ENCODE measurements at places on chromosomes 1 and 21.

DNA sequence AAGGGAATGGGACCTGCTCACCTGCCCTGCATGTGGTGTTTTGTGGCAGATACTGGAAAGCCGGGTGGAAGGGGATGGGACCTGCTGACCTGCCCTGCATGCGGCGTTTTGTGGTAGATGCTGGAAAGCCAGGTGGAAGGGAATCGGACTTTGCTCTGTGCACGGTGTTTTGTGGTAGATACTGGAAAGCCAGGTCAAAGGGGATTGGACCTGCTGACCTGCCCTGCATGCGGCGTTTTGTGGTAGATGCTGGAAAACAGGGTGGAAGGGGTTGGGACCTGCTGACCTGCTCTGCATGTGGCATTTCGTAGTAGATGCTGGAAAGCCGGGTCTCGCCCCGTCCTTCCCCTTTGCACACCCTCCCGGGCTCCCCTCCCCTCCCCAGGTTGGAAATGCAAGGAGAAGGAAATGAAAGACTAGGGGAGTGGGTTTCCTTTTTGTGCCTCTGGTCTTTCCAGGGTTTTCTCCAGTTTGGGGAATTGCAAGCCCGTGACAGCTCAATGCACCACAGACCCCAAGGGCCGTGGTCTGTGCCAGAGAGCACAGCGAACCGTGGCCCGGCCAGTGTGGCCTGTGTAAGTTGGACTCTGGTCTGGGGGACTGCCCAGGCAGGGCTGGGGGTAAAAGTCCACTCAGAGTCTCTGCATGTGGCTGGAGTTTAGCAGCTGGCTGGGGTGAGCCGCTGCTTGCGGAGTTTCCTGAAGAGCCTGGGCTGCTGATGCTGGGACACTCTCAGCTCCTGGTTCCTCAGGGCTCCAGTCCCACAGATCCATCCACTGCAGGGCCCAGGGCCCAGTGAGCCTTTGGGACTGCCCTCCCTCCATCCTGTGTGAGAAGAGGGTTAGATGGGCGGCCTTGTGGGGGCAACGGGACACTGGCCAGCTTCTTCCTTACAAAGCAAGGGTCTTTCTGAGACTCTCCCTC is 105.5 kb downstream of the CRYAA start:
- no peak for DNase-seq

- DNase-seq: no peak
Measured at GRCh38 chr1:115164940-115165705, 75.8 kb upstream of the TSPAN2 start.

- no peak for DNase-seq
Measured at GRCh38 chr21:34913811-34914210, 135.3 kb downstream of the RUNX1 start.

DNA sequence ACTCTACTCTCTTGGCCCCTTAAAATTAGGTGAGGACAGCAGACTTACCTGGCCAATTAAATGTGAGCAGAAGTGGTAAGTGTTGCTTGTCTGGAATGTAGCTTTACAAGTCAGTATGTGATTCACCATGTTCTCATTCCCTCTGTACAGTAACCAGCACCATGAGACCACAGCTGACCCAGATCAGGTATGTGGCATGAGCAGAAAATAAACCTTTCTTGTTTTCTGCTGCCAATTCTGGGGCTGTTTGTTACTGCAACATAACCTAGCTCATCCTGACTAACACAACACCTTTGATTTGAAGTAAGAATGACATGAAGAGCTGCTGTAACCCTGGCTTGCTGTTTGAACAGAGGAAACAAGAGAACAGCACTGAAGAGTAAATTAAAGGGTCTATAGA is 24.9 kb downstream of the ITPKB start:
- DNase-seq: no peak

- DNase-seq: no peak
Measured at GRCh38 chr1:201395936-201396335, 3.2 kb downstream of the LAD1 start.

DNA sequence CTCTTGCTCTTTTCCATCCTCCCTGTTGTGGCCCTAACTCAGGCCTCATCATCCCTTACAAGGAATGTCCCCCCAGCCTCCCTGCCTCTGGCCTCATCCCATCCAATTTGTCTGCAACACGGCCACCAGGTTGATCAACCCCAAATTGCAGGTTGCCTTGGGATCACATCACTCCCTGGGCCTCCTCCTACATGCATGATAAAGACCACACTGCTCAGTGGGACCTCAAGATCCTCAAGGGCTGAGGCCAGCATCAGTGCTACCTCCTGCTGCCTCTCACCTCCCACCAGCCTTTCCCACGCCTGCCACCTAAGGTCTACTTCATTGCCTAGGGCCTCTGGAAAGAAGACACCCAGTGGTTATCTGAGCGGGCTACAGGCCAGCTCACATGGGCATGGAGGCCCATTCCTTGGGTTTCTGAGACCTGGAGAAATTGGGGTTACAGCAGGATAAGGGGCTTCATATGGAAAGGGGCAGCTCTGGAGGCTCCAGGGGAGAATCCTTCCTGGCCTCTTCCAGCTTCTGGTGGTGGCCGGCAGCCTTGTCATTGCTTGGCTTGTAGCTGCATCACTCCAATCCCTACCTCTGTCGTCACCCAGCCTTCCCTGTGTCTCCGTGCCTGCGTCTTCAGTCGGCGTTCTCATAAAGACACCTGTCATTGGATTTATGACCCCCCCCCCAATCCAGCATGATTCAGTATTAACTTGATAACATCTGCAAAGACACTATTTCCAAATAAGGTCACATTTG is 60.5 kb downstream of the KLHDC7A start:
- DNase-seq: no peak

DNA sequence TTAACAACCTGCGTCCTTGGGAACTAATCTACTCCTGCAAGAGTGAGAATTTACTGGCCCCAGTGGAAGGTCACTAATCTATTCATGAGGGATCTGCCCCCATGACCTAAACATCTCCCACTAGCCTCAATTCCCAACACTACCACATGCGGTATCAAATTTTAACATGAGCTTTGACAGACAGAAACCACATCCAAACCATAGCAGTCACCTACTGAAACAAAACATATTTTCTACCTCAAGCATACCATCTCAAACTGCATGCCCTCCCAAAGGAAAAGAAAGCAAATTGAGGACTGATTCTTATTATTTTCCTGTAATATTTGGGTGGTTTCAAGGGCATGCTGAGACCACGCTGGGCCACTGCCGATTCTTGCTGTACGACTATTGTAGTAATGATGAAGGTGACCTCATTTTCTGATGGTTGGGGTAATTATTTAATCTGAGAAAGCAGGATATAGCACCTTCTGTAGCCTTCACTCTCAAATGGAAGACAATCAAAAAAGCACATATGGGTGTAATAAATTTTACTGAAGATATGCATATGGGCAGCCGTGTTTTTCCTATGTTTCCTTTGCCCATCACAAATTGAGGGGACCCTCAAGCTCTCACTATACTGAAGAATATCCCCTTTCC is 13.2 kb upstream of the GBP5 start:
- DNase-seq: no peak

DNA sequence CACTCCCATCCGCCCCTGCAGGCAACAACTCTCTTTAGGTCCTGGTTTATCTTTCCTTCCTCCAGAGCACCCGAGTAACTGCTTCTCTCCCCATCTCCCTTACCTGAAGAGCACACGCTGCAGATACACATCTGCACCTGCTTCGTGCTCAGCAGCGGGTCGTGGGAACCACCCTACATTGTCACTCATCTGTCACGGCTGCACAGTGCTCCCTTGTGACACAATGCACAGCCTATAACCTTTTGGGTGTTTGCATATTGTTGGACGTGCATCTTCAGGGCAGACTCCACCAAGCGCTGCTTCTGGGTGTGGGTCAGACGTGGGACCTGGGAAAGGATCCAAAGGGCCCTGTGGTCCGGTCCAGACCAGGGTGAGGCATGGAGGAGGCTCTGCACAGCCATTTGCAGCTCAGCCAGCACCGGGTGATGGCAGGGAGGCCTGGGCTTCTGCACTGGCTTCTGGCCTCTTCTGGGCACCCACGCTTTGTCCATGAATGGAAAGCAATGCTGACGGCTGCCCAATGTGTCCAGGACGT is 42.5 kb downstream of the WDR4 start:
- DNase-seq: no peak

DNA sequence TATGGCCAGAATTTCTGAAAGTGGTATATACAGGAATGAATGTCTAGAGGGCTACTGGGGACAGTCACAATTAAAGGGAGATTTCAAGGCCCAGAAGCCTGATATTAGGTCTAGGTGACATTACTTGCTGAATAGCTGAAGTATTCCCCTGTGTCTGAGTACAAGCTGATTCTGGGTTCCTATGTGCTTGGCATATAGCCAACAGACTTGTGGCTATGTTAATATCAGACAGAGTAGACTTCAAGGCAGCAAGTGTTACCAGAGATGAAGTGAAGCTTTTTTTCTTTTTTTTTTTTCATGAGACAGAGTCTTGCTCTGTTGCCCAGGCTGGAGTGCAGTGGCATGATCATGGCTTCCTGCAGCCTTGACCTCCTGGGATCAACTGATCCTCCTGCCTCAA is 8.3 kb downstream of the TTC4 start:
- DNase-seq: no peak

DNA sequence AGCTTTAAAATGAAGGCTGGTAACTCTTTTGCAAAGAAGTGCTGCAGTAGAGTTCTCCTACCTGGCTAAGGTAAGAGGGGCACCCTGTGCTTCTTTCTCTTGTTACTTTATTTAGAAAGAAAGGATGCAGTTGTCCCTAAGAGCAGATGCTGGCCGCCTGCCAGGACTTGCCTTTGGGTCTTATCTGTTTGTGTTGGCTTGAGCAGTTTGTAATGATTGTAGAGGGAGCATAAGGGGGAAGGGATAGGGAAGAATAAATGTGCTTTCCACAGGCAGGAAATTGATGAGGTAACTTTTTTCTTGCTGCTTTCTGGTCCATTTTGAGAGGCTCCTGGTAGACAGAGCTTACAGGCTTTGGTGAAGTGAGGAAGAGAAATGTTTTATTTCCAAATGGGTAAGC is 229.6 kb downstream of the HHAT start:
- DNase-seq: no peak

- no peak for DNase-seq
Measured at GRCh38 chr1:163379801-163380200, 58.0 kb downstream of the NUF2 start.

- DNase-seq: peak; percentile 92
Measured at GRCh38 chr1:159012495-159012894, 2.8 kb downstream of the IFI16 start.

GRCh38 chr21:28937737-28938136 is 54.9 kb downstream of the LTN1 start:
- DNase-seq: no peak

GRCh38 chr1:245079021-245079609 is 75.7 kb upstream of the KIF26B start:
- peak; percentile 38 for DNase-seq

- no peak for DNase-seq
Measured at GRCh38 chr1:6209661-6210580, 4.0 kb downstream of the RNF207 start.

GRCh38 chr1:185501099-185501498 is 184.1 kb upstream of the IVNS1ABP start:
- no peak for DNase-seq

GRCh38 chr1:13702425-13703127 is 2.6 kb downstream of the PRDM2 start:
- no peak for DNase-seq

- peak; percentile 76 for DNase-seq
Measured at GRCh38 chr1:111505641-111506119, 2.2 kb upstream of the ADORA3 start.

DNA sequence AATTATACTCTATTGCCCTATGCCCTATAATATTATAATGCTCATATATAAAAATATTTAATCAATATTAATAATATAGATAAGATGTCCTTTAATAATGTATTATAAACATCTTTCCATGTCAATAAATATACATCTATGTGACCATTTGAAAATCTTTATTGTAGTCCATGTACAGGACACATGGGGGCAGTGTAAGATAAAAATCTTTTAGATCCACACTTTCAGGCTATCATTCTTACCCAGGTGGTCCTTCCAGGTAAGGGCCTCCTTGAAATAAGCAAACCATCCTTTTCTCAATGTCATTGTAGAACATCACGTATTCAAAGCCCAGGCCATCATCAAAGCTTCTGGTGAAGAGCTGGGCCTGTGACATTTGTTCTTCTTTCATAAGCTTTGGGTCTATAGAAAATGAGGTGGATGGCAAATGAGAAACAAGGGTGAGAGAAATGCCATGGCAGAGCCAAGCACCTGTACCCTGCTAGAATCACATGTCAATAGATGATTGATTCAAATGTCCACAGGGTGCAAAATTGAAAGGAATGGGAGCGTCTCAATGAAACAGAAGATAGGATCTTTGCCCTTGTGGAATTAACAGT is 20.2 kb downstream of the THEM4 start:
- DNase-seq: peak; percentile 39

DNA sequence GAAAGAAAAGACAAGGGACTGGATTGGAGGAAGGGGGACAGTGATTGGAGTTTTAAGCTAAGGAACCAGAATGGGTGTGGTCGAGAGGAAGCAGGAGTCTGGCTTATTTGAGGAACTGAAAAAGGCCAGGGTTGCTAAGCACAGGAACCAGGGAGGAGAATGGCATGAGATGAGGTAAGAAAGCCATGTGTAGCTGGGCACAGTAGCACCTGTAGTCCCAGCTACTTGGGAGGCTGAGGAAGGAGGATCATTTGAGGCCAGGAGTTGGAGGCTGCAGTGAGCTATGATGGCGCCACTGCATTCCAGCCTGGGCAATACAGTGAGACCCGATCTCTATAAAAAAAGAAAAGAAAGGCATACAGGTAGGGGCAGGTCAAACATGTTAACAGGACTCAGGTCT is 8.1 kb upstream of the KHDRBS1 start:
- peak; percentile 70 for DNase-seq
